Endodermal cell (in vitro differentiated cells): ENCODE measurements at places on chromosomes 7 and 10. TPM values are rescaled to one million over a fixed set of nuclear protein-coding genes. Genes with fewer than 3 reads are reported as not detected.
A peak's percentile ranks its signal among the peaks of the same experiment; 100 is the strongest.

- no peak for DNase-seq
These were observed 451.1 kb downstream of the SH2D4B start for GRCh38 chr10:80988755-80989154.

DNA sequence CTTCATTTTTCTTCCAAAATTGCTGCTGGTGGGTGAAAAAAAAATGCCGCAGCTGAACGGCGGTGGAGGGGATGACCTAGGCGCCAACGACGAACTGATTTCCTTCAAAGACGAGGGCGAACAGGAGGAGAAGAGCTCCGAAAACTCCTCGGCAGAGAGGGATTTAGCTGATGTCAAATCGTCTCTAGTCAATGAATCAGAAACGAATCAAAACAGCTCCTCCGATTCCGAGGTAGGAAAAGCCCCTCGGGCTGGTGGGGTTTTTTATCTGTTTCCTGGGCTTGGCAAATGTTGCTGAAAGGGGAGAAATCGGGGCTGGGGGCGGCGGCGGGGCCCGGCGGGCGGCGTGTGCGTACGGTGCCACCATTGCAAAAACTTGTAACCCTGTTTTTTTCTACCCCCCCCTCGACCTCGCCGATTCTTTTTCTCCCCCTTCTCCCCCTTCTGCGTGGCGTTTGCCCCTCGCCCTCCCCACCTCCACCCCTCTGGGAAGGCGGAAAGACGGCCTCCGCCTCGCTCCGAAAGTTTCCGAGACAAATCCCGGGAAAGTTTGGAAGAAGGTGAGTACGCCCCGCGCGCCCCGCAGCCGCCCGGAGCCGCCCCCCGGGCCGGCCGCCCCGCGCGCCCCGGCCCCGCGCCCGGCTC, 789 bp downstream of the TCF7L2 start:
- peak; percentile 69 for DNase-seq

GRCh38 chr7:128398016-128398840, 11.6 kb downstream of the IMPDH1 start:
- peak; percentile 92 for DNase-seq

DNA sequence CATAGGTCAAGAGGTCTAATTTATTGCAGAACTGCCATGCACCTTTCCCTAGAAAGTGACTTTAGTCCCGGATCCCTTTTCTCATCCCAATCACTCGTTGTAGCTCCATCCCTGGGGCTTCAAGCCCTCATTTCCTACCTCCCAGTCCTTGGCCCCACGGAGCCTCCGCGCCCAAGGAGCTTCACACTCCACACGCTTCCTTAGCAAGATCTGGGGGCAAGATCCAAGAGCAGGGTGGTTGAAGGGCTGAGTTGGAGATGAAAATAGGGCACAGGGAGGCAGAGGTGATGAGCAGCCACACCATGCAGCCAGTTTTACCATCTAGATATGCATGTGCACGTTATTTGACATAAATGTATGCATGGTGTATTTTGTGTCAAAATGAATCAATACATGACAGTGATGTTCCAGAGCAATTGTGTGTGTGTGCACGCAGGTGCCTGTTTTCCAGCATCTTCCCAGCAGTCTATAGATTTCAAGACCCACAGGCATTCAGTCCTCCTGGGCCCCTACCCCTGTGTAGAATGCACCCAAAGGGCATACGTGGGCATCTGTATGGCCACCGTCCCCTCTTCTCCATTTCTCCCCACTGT, 6.0 kb upstream of the TRPV6 start:
- DNase-seq = peak; percentile 39

GRCh38 chr10:112961609-112962008, 11.6 kb downstream of the TCF7L2 start:
- DNase-seq = no peak

Gene GFRA1
- total RNA-seq = 0.57 to 1.7 TPM (median 1.6 TPM) in 3 replicates

Gene PSD
- 2.8 and 4.2 TPM in 2 replicates for total RNA-seq

GRCh38 chr7:731440-732085, 4.5 kb upstream of the PRKAR1B start:
- no peak for DNase-seq

- DNase-seq = peak; percentile 17
These were observed 496.9 kb downstream of the TCERG1L start for GRCh38 chr10:130814610-130815009.

- DNase-seq = no peak
These were observed 99.8 kb downstream of the KCNMA1 start for GRCh38 chr10:77537720-77538373.

Gene ORC5
- 17.5 to 22.5 TPM (median 22.0 TPM) in 3 replicates for total RNA-seq

GRCh38 chr10:132590752-132591121, 53.1 kb downstream of the INPP5A start:
- no peak for DNase-seq

GRCh38 chr7:99000904-99001465, 122.7 kb downstream of the TRRAP start:
- DNase-seq = peak; percentile 31

GRCh38 chr10:70587045-70587658, 15.4 kb downstream of the PRF1 start:
- DNase-seq = no peak

DNA sequence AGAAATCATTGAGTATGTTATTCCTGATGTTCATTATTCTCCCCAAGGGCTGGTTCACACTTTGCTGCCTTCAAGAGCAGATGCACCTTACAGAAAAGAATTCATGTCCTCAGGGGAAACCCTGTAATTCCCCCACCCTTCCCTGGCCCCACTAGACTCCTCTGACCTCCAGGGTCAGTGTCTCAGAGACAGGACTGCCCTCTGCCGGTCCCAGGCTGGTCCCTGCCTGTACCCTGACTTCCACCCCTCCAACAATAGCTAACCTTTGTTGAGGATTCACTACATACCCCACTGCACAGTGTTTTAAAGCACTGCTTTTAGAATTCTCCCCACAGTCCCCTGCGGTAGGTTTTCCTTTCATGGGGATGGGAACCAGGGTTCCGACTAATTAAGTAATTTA, 4.4 kb upstream of the SEPHS1 start:
- DNase-seq = peak; percentile 76

DNA sequence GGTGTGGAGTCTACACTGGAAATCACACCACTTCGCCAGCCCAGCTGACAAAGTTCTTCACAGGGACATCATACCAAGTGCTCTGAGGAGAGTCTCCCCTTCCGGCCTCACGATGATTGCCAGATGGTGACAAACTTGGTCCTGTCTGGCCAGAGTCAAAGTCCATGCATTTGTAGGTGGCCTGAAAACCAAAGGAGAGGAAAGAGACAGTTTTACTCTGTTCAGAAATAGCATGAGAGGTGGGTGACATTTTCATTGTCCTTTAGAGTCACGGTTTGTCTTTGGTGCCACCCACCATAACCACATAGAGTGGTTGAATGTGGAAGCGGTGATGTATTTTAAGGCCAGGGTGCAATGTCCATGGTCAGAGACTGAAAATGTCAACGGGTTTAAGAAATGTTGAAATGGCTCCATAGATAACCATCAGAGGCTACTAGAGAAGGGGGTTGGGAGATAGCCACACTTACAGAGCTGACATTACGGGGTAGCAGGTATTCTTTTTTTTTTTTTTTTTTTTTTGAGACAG, 33.0 kb downstream of the BTBD16 start:
- no peak for DNase-seq

GRCh38 chr7:102122026-102122425, 164.6 kb upstream of the SH2B2 start:
- no peak for DNase-seq

Gene ORAI2
- 24.3 and 26.9 TPM in 2 replicates for total RNA-seq

DNA sequence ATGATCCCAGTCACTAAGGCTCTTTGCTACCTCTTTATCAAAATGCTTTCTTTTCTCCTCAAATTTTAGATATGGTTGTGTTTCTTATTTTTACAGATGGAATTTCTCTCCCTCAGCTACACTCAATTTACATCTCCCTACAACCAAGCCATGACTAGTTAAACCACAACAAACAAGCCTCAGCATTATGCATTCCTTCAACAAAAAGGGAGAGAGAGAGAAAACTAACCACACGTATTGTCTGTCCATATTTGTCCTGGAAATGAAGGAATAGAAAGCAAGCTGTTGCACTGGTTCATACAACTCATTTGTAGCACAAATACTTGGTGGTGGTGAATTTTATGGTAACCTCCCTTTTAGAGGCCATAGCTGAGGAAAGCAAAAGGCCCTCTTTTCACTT, 286.4 kb downstream of the AHR start:
- DNase-seq = no peak

DNA sequence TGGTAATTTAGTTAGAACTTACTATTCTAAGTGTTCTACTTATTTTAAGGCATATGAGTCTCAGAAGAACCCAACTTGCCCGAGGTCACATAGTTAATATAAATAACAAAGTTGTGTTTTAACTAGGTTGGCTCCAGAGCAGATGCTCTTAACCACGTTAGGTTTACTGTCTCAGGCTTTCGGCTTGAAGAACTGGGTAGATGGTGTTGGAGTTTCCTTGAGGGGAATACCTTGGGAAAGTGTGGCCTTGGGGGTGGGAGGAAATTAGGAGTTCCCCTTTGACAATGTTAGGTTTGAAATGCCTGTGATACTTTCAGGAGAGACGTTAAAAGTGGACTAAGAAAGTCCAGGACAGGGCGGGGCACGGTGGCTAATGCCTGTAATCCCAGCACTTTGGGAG, 9.6 kb downstream of the ZNF398 start:
- DNase-seq = no peak

GRCh38 chr10:72012796-72013195, 48.6 kb downstream of the CHST3 start:
- no peak for DNase-seq

GRCh38 chr10:126907423-126907970, 2.3 kb downstream of the DOCK1 start:
- peak; percentile 66 for DNase-seq
